ENCODE measurements at places on chromosomes 7 and 10.
A peak's percentile ranks its signal among the peaks of the same experiment; 100 is the strongest.

DNA sequence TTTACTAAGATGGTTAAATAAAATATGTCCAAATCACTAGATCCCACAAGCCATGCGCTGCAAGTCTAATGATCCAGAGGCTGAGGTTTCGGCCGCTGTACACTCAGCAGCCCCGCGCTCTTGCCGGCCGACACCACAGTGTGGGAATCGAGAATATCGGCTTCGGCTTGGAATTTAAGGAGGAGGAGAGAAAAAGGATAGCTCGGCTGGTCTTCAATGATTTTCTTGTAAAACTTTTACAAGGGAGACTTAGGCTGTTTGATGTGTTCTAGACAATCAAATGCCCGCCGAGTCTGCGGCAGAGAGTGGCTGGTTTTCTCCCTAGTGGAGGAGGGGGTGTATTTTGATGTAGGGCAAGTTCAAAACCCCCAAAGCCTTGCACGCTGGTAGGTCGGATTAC, 118.2 kb upstream of the TCF7L2 start:
- no peak for DNase-seq

DNA sequence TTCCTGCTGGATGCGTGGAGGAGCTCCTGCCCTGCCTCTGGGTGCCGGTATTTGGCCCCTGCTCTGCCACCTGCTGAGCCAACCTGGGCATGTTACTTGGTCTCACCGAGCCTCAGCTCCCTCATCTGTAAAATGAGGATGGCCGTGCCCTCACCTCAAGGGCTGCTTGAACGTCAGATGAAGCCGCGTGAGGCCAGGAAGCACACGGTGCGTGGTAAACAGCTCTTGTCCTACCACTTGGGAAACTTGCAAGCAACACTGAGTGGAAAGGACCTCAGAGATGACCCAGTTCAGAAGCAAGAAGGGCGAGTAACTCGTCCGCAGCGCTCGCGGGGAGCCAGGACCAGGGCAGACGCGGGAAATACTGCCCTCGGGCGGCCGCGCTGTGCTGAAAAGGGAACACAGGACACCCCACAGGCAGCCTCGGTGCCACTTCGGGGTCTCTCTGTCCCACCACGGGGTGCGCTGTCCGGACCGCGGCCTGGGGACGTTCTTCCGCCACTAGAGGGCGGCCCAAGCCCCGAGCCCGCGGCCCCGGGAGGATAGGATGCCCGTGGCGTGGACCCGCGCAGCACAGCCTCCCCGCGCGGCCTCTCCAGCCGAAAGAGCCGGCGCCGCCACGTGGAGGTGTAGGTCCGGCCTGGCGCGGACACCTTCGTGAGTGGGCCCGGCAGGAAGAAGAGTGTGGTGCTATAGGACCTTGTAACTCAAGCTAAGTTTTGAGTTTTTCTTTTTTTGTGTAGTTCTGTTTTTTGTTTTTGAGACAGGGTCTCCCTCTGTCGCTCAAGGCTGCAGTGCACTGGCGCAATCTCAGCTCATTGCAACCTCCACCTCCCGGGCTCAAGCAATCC, 94.1 kb downstream of the PRKAG2 start:
- DNase-seq: peak; percentile 74

- DNase-seq: no peak
Observed at GRCh38 chr10:99743841-99744240, 11.8 kb downstream of the CUTC start.

GRCh38 chr10:7090529-7090928, 320.3 kb downstream of the SFMBT2 start:
- DNase-seq: peak; percentile 65

GRCh38 chr10:34372509-34372908, 442.6 kb downstream of the PARD3 start:
- no peak for DNase-seq

- no peak for DNase-seq
Observed at GRCh38 chr7:76064208-76064970, 16.5 kb downstream of the MDH2 start.

- DNase-seq: no peak
Observed at GRCh38 chr7:69020536-69020935, 577.7 kb upstream of the AUTS2 start.

DNA sequence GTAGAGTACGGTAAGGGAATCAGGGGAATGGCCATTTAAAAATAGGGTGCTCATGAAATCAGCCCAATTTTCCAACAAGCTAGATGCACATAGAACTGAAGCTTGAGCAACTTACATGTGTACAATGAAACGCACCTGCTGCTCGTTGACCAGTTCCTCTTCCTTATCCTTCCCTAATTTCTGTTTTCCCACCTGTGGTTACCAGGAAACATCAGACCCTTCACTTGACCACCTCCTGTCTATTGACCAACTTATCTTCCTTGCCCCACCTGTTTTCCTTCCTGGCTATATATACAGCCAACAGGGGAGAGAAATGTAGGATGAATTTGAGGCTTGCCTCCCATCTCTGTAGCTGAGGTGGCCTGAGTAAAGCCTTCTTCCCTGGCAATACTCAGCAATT, 37.8 kb upstream of the RAPGEF5 start:
- no peak for DNase-seq

- DNase-seq: peak; percentile 51
Observed at GRCh38 chr7:105655500-105656380, 74.4 kb upstream of the EFCAB10 start.

DNA sequence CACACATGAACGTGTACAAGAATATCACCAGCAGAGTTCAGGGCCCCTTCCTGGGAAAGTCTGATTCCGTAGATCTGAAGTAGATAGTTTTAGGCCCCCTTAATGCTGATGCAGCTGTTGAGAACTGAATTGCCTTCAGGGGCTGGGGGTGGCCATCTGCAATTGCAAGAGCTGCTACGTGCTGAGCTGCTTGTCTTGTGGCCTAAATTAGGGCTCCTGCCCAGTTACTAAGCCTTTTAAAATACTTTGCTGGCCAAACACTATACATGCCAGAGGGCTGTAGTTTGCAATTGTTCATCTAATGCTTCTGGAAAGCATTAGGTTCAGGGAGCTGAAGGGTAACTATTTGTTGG, 71.7 kb downstream of the TMEM178B start:
- no peak for DNase-seq

GRCh38 chr7:47482013-47482875, 99.7 kb downstream of the TNS3 start:
- DNase-seq: peak; percentile 99

GRCh38 chr7:134766779-134767519, 12.5 kb upstream of the CALD1 start:
- DNase-seq: no peak

DNA sequence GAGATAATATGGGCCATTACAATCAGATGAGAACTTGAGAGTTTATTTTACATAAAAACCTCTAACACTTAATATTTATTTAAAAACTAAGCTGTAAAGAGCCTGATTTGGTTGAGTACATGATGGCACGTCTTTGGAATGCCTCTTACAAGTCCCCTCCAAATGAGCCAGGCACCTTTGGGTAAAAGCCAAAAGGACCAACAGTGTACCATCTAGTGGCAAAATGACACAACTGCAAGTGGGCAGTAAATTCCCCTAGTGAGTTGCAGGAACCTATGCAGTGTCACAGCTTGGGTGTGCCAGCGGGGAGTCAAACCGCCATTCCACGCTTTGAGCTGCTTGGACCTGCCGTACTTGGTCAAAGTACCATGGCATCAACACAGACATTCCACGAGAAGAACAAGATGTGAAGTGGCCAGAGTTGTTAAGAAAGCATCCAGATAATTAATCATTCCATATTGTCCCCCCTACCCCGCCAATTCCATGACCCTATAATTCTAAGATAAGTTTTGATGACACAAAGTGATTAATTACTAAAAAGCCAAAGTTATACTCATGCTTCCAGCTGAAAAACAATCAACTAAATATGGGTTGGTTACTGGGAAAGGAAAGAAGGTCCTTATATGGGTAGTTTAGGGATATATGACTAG, 115.2 kb downstream of the SORBS1 start:
- DNase-seq: peak; percentile 75

GRCh38 chr7:12870219-12870618, 182.8 kb downstream of the ARL4A start:
- no peak for DNase-seq

- peak; percentile 35 for DNase-seq
Observed at GRCh38 chr7:36506820-36507219, 117.2 kb downstream of the ANLN start.

DNA sequence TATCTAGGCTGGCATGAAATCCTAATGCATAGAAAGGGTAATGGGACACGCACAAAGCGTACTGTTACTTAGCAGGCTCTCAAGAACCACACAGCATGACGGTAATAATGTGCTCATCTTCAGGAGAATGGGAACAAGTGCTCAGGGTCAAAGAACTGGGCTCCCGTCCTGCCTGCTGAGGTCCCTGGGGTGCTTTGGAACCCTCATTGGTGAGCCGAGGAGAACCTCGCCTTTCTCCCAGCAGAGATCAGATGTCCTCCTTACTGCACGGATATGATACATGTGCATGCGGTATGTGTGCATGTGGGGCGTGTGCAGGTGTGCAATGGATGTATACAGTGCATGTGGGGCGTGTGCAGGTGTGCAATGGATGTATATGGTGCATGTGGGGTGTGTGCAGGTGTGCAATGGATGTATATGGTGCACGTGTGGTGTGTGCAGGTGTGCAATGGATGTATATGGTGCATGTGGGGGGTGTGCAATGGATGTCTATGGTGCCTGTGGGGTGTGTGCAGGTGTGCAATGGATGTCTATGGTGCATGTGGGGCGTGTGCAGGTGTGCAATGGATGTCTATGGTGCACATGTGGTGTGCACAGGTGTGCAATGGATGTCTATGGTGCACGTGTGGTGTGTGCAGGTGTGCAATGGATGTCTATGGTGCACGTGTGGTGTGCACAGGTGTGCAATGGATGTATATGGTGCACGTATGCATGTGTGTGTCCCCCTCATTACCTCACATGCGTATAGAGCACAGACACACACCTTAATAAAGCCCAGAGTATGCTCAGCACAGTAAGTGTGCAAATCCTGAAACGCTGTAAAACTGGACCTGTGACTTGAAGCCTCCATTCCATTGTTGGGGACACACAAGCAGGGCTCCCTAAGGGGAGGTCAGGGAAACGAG, 336.3 kb downstream of the PTPRN2 start:
- DNase-seq: no peak

GRCh38 chr10:43942096-43942850, 293.6 kb upstream of the ZNF32 start:
- DNase-seq: no peak

- no peak for DNase-seq
Observed at GRCh38 chr10:121503587-121504051, 94.6 kb downstream of the FGFR2 start.

DNA sequence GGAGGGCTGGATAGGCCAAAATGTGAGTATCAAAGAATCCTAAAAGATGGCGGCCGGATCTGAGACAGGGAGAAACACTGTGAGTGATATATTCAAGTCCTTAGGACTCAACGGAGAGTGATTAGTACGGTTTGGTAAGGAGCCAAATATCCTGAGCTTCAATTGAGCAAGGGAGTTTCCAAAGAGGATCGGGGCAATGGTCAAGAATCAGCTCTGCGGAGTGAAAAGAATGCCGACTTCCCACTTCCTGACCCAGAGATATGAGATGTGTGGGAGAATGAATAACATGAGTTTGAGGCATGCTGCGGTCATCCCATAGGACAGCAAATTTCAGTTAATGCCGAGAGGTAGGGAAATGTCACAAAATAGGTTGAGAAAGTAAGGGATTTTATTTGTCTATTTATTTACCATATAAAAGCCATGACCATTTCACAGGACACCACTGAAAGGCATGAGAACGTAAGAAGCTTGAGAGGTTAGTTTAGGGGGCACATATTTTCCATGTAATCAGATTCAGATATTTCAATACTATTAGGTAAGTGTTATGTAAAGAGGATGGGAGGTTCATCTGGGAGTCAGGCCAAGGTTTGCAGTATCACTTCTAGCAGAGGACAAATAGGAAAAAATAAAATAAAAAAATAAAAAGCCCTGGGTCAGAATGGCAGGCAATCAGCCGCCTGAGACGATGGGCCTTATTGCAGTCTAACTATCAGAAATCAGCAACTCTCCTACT, 165.6 kb downstream of the HGF start:
- DNase-seq: peak; percentile 88

- no peak for DNase-seq
Observed at GRCh38 chr10:123129618-123130271, 6.0 kb upstream of the HMX3 start.

GRCh38 chr7:26081638-26082037, 70.4 kb upstream of the NFE2L3 start:
- no peak for DNase-seq

DNA sequence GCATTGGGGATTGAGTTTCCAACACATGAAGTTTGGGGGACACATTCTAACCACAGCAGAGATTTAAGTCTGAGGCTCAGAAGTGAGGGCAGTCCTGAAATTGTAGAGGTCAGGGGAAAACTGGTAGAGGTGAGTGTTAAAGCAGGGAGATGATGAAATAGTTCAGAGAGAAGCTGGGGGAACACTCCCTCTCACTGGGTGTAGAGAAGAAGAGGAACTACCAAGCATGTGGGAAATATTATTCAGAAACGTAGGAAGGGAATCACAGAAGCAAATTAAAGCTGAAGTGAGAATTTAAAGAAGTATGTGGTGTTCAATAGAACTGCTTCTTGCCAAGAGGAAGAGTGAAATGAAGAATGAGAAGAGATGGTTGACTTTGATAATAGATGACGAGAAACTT, 121.5 kb upstream of the FAM3C start:
- no peak for DNase-seq

GRCh38 chr7:123528265-123528664, 6.1 kb downstream of the IQUB start:
- no peak for DNase-seq

DNA sequence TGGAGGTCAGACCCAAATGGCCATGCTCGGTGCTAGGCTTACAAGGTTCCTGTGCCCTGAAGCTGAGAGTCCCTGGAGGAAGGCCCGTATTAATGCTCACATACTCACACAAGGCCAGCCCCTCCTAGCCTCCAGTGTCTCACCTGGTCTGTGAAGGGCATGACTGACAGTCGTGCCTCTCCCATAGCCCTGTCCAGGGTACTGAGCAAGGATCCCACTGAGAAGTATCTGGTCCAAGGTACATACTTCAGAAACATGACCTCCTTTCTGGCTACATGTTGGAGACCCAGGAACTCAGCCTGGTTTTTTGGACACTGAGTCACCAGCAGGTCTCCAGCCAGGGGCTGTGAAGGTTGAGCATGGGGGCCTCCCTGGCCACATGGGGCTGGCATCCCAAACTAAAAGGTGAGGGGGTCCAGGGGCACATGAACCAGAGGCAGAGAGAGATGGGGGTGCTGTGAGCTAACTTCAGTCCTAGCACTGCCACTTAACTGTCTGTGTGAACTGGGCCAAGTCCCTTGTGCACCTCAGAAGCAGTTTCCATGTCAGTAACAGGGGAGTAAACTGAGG, 17.6 kb upstream of the RASGEF1A start:
- no peak for DNase-seq

DNA sequence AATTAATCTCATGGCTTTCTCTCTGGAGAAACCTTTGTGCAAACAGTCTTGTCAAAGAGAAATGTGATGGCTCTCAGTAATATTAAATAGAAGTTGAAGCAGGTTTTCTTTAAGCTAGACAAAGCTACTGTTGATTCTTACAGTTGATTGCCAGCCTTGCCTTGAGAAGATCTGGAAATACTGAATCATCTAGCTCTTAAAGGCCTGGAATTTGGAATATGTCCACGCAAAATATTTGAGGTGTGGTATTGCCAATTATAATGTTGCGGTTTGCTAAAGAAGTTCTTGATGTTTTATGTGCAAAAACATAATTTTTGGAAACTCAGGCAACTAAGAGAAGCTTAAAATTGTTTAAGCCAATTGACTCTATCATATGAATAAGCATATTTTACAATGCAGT, 371.9 kb downstream of the PHF14 start:
- DNase-seq: no peak

Data from mesenchymal stem cell (in vitro differentiated cells and primary cell).